ENCODE measurements at places on chromosomes 1 and 21. TPM values are rescaled to one million over a fixed set of nuclear protein-coding genes. Genes with fewer than 3 reads are reported as not detected.

DNA sequence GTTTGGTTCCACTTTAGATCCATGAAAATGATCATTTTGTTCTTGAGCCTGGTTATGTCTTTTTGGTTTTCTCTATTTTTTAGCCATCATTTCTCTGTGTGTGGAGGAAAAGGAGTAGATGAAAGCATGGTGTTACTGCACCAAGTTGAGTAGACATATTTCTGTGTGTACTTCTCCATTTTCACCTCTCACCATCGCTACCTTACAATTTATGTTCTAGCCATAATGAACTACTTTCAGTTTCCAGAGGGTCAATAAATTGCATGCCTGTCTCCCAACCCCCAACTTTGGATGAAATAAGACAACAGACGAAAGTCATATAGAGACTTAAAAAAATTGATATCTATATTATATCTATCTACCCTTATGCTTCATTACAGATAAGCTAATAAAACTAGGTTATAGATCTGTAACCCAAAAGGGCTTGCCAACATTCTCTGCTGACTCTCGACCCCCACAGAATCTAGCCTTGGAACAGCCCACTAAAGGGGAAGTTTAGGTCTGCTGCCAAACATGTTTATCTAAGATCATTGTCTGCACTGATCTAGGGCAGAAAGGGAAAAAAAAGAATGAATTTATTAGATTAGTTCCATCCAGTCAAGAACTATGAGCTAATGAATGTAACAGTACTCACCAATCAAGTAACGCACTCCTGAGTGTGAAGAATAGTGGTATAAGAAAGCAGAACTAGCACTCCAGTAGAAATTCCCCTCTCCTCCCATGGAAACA is 7.5 kb upstream of the MAN1A2 start:
- no peak for DNase-seq
- H3K4me3 ChIP-seq, result no peak overlapping the region
- H3K27ac ChIP-seq, result no peak overlapping the region
- H3K36me3 ChIP-seq, result no peaks in the 10 kb centered on the region
- H3K27me3 ChIP-seq, result no peaks in the 10 kb centered on the region

Gene MATN1
- total RNA-seq, result 0.54 TPM

- peaks cover 3% of the 10 kb centered on the region for H3K36me3 ChIP-seq
- H3K27ac ChIP-seq, result no peak overlapping the region
- H3K27me3 ChIP-seq, result no peaks in the 10 kb centered on the region
- H3K4me1 ChIP-seq, result peaks cover 18% of the 10 kb centered on the region
- DNase-seq, result no peak
Measured at GRCh38 chr1:62753031-62753965, 30.6 kb upstream of the ATG4C start.

- H3K27ac ChIP-seq, result no peak overlapping the region
- no peak for DNase-seq
- no peaks in the 10 kb centered on the region for H3K4me1 ChIP-seq
- H3K36me3 ChIP-seq, result no peaks in the 10 kb centered on the region
Measured at GRCh38 chr1:169690489-169690888, 20.9 kb downstream of the SELL start.

Gene FCRL6
- not detected for total RNA-seq

- H3K36me3 ChIP-seq, result no peaks in the 10 kb centered on the region
- peaks cover 7% of the 10 kb centered on the region for H3K4me1 ChIP-seq
- H3K27ac ChIP-seq, result no peak overlapping the region
Measured at GRCh38 chr1:36715797-36716196, 233.1 kb upstream of the CSF3R start.

DNA sequence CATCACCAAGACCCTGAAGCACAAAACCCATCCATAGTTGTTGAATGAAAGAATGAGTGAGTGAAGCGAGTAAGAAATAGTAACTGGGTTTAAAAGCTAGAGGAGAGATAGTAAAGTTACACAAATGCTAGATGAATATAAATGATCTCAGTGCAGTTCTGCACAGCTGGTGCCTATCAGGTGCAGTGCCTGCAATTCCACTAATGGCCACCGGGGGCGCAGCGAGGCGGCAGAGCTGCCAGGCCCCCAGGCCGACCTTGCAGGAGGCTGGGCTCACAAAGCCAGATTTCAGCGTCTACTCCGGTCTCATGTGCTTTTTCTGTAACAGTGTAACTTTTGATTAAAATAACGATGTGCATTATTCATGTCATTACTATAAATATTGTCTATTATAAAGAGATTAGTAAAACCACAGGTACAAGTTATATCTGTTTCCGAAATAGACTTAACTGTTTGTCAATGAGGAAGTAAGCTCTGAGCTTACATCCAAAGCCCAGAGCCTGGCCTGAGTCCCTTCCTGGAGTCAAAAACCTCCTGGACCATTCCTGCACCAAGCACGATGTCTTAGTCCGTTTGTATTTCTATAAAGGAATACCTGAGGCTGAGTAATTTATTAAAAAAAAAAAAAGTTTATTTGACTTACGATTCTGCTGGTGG is 477.6 kb downstream of the NPHP4 start:
- no peak overlapping the region for H3K4me3 ChIP-seq
- peaks cover 5% of the 10 kb centered on the region for H3K27me3 ChIP-seq
- peaks cover 14% of the 10 kb centered on the region for H3K4me1 ChIP-seq
- H3K27ac ChIP-seq, result no peak overlapping the region

DNA sequence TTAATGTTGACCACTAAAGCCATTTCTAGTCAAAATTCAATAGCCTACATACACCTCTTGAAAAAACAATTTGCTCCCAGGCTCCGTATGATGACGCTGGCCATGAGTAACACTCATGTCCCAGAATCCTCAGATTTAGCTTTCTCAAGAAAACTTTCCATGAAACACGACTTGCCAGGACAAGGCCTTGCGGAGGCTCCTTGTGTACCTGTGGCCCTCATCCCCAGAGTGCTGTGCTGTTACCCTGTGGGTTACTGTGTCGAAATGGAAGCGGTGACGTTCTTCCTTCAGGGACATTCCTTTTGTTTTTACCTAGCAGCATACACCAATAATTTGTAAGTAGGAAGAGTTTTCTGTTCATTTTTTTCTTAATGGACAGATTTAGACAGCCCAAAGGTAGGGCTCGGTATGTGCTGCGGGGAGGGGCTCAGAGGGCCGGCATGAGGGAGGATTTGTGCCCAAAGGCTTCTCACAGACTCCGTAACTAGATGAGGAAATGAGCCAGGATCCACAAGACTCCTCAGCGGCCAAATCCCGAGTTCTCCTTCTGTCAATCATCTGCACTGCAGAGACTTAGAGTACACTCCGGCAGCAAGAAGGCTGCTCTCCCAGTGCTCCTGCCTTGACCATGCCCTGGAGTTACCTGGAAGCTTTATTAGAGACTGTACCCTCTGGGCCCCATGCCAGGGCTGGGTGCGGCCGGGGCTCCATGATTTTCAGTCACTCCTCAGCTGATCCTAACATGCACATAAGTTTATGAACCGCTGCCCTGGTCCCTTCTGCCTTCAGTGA is 17.8 kb downstream of the GNG12 start:
- no peak overlapping the region for H3K4me3 ChIP-seq
- no peaks in the 10 kb centered on the region for H3K4me1 ChIP-seq
- peaks cover 3% of the 10 kb centered on the region for H3K36me3 ChIP-seq
- H3K27me3 ChIP-seq, result no peaks in the 10 kb centered on the region
- no peak for DNase-seq
- H3K27ac ChIP-seq, result no peak overlapping the region

GRCh38 chr1:28782011-28782410 is 30.0 kb upstream of the OPRD1 start:
- no peak for DNase-seq
- H3K4me1 ChIP-seq, result peaks cover 26% of the 10 kb centered on the region
- peak overlapping the region; percentile 2 for H3K4me3 ChIP-seq
- H3K27me3 ChIP-seq, result no peaks in the 10 kb centered on the region
- H3K36me3 ChIP-seq, result no peaks in the 10 kb centered on the region
- peak overlapping the region; percentile 78 for H3K27ac ChIP-seq

- no peak for DNase-seq
- peaks cover 92% of the 10 kb centered on the region for H3K27me3 ChIP-seq
- peaks cover 20% of the 10 kb centered on the region for H3K4me1 ChIP-seq
- no peak overlapping the region for H3K4me3 ChIP-seq
- H3K36me3 ChIP-seq, result no peaks in the 10 kb centered on the region
- H3K27ac ChIP-seq, result no peak overlapping the region
Measured at GRCh38 chr1:97423403-97423802, 497.4 kb downstream of the DPYD start.

DNA sequence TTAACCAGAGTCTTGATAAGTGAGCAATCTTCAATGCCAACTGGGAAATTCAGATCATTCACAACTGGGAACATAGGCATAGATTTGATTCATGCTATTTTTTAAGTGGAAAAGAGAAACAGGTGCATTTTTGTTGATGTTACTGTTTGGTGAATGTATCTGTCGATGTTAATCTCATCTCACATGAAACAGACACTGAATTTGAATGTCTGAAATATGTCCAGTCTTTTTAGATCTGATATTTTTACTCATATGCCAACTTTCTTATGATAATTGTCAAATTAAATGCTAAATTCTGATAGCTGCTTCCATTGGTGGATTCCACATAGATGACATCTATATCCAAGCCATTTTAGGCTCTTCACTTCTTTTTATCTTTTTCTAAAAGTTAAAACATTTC is 213.1 kb downstream of the RYR2 start:
- H3K4me1 ChIP-seq, result no peaks in the 10 kb centered on the region
- H3K27me3 ChIP-seq, result peaks cover 6% of the 10 kb centered on the region
- no peak overlapping the region for H3K4me3 ChIP-seq

Gene NUAK2
- 14.7 TPM for total RNA-seq

- DNase-seq, result no peak
- no peak overlapping the region for H3K27ac ChIP-seq
- H3K36me3 ChIP-seq, result no peaks in the 10 kb centered on the region
- no peak overlapping the region for H3K4me3 ChIP-seq
Measured at GRCh38 chr1:160244209-160244608, 18.1 kb downstream of the DCAF8 start.

Data from neural crest cell (in vitro differentiated cells).